ENCODE measurements at places on chromosomes 5 and 9.

DNA sequence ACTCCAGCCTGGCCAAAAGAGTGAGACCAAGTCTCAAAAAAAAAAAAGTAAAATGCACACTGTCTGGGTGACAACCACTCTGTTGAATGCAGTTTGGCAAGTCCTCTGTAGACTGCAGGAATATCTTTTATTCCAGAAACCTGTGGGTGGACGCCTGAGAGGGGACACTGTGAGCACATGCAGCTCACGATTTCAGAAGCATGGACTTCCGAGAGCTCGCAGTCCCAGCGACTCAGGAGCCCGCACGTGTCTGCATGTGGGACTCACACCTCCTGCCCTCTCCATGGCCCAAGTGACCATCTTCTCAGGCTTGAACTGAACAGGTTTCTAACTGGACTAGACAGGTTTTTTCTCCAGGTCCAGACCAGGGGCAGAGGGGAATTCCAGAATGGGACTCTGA is 388.6 kb upstream of the IRX2 start:
- DNase-seq: no peak

DNA sequence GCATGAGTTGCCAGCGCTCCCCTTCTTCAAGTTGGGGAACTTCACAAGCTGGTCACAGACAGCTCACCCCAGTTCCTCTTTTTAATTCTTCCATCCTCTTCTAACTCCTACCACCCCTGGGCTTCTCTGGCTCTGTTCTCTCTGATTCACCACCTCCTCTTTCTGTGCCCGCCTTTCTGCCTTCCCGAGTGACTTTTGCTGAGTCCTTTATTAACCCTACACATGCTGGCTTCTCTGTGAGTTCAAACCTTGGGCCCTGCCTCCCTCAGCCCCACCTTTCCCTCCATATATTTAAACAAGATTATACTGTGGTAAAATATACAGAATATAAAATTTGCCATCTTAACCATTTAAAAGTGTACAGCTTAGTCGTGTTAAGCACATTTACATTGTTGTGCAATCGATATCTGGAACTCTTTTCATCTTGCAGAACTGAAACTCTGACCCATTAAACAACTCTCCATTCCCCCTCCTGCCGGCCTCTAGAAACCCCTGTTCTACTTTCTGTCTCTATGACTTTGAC is 32.0 kb downstream of the SLC46A2 start:
- DNase-seq: no peak

GRCh38 chr5:142287973-142288313 is 36.9 kb downstream of the SPRY4 start:
- no peak for DNase-seq

- peak; percentile 65 for DNase-seq
Observed at GRCh38 chr5:6395621-6396020, 17.3 kb upstream of the MED10 start.
